MG63 (cell line): ENCODE measurements at places on chromosomes 13 and 19. TPM values are rescaled to one million over a fixed set of nuclear protein-coding genes. Genes with fewer than 3 reads are reported as not detected.
A peak's percentile ranks its signal among the peaks of the same experiment; 100 is the strongest.

GRCh38 chr19:32316034-32316433, 29.4 kb upstream of the ZNF507 start:
- DNase-seq: no peak

DNA sequence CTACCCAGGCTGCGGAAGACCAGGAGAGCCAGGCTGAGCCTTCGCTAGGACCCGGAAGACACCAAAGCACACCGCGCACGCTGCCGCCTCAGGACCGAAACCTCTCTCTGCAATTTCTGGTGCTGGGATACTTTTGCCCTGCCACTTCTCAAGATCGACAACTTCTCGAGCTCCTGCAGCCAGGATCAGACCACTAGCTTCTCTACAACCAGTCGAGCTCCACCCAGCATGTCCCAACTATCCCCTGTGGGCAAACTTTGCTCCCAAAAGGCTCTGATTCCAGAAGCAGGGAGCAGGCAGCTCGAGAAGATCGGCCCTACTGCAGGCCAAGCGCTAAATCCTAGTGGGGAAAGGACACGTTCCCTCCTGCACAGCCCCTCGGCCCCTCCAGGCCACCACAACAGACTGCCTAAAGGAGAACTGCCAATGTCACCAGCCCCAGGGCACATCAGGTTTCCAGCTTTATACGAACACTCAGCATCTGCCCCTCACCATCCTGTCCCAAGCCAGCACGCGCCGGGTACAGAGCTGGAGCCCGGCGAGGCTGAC, 979 bp downstream of the AKAP8 start:
- DNase-seq: peak; percentile 67

DNA sequence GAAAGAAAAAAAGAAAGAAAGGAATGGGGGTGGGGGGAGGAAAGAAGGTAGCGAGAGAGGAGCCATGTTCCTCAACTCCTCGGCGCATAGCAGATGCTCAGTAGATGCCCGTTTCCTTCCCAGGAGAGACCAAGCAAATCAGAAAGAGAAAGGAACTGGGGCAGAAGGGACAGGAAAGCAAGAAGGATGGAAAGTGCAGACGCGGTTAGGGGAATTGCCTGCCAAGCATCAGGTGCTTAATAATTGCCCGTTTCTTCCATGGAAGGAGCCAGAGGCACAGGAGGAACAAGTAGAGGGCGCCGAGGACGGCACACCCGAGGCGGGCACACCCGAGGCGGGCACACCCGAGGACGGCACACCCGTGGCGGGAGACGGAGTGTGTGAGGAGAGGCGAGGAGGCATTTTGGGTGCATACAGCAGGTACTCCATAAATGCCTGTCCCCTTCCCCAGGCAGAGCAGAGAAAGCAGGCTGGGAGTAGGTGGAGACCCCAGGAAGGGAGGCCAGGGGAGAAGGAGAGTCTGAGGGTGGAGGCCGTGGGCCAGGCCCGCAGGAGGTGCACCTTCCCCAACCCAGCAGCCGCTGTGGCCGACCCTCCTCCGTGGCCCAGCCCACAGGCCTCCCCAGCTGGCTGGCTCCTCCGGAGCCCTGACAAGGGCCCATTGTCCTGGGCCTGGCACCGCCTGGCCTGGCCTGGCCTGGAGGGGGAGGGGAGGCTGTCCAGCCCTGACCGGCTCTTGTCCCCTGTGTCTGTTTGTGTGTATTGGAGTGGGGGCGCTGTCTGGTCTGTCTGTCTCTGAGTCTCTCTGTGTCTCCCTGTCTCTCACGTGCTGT, 14.6 kb downstream of the JOSD2 start:
- no peak for DNase-seq

Gene BRSK1
- 0.89 TPM in 1 of 2 replicates, not detected in the other for total RNA-seq

DNA sequence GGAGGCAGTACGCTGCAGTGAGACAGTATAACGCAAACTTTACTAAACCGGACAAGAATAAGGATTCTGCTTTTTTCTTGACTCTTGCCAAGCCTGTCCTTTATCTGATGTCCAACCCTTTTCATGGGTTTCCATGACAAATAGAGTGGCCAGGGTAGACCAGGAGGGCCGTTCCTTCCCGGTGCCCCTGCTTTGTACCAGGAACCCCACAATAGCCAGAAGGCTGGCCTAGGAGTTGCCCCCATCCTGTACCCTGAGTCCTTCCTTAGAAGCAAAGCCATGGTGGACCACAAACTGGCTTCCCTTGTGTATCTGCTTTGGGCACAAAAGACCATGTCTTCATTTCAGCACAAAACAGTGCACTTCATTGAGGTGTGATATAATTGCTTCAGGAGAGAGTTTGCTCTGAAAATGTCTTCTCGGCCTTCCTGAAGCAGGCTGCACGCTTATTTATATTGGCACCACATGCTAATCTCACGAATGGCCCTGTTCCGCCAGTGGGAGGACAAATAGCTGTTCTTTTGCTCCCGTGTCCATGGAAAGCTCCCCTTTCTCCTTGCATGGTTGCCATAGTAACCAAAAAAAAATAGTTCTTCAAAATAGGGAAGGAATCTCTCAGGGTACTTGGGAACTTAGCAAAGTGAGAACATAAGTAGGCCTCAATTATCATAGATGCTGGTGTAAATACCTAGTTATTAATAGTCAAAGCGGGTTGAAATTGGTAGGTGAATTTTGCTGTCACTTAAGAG, 222.1 kb downstream of the ZIC5 start:
- DNase-seq: no peak

DNA sequence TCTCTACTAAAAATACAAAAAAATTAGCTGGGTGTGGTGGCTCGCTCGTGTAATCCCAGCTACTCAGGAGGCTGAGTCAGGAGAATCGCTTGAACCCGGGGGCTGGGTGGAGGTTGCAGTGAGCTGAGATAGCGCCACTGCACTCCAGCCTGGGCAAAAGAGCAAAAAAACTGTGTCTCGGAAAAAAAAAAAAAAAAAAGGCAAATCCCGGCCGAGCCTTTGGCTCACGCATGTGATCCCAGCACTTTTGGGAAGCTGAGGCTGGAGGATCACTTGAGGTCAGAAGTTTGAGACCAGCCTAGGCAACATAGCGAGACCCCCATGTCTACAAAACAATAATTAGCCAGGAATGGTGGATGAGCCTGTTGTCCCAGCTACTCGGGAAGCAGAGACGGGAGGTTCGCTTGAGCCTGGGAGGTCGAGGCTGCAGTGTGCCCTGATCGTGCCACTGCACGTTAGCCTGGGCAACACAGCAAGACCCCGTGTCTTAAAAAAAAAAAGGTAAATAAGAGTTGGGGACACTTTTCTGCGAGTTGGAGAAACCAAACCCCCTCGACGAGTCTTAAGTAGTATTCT, 574 bp upstream of the GPX4 start:
- DNase-seq: peak; percentile 40

DNA sequence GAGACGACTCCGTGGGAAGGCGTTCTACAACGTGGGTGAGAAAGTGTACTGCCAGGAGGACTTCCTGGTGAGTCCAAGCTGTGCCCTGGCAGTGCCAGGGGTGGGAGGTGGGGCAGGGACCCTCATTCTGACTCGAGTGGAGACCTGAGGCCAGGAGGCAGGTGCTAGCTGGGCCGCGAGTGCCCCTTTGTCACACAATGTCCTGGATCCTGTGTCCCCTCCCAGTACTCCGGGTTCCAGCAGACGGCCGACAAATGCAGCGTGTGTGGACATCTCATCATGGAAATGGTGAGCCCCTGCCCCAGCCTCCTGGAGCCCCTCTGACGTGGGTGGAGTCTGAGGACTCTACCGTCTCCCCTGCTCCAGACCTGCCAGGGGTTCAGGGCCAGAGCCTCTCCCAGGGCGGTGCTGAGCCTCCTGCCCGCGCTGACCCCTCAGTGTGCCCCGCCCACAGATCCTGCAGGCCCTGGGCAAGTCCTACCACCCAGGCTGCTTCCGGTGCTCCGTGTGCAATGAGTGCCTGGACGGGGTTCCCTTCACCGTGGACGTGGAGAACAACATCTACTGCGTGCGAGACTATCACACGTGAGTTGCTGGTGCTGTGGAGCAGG, 11.6 kb downstream of the WTIP start:
- DNase-seq: no peak

DNA sequence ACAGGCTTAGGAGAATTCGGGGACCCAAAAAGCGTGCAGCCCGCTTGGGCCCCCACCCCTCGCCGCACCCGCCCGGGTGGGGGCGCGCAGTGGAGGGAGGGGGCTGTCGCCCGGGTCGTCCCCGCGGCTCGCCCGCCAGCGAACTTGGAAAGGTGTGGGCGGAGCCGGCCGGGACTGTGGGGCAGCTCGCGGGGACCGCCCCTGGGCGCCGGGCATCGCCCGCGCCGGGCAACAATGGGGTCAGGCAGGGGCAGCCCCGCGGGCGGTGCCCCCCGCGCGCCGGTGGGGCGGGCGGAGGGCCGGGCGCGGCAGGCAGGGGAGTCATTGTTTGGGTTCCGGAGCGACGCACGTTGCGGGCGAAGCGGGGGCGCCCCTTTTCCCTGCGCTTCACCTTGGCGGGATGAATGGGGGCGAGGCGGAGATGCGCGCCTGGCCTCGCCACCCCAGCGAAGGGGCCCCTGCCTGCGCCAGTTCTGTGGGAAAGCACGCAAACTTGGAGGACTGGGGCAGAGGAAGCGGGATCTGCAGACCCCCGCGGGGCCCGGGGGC, 647 bp upstream of the KLF12 start:
- peak; percentile 62 for DNase-seq

Gene MCEMP1
- not detected in 2 replicates for total RNA-seq

Gene RNF113B
- total RNA-seq: not detected in 2 replicates

- DNase-seq: no peak
Measured at GRCh38 chr13:30837227-30838159, 68.6 kb upstream of the MEDAG start.

Gene SYMPK
- 59.4 and 70.7 TPM in 2 replicates for total RNA-seq

- no peak for DNase-seq
Measured at GRCh38 chr13:82370316-82370715, 1512.0 kb downstream of the SLITRK1 start.

Gene POLR2I
- 94.2 and 101 TPM in 2 replicates for total RNA-seq
